ENCODE measurements at places on chromosomes 7 and 10.

- no peak for DNase-seq
Observed at GRCh38 chr7:117205873-117206272, 117.0 kb downstream of the WNT2 start.

DNA sequence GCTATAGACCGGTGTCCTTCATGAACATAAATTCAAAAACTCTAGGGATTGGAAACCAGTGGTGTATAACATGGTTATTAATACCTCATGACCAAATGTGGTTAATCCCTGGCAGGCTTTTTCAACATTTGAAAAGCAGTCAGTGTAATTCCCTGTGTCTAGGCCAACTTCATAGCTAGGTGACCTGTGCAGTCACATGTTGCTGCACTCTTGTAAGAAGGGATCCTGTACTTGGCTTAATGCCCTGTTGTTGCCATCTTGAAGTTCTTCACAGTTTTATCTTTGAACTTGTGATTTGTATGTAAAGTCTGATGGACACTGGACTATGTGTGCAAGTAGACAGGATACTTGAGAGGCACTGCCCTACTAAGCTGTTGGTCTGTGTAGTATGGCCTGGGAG is 39.7 kb downstream of the ZNF33A start:
- no peak for DNase-seq

- no peak for DNase-seq
Observed at GRCh38 chr7:66970310-66970709, 25.1 kb downstream of the SBDS start.

DNA sequence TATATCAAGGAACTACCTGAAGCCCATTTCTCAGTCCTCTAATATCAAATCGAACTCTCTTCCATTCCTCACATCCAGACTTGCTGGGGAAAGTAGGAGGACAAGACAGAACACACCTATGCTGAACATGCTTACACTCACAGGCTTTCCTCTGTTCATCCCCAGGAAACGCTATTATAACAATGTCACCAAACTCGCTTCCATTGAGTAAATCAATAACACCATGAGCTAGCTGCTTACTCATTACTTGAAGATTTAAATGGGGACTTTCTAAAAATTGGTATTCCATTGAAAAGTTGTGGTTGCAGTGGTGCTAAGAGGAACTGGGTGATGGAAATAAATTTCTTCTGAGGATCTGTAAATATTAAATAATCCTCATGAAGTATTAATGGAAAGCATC is 88.8 kb downstream of the SLC25A13 start:
- no peak for DNase-seq

DNA sequence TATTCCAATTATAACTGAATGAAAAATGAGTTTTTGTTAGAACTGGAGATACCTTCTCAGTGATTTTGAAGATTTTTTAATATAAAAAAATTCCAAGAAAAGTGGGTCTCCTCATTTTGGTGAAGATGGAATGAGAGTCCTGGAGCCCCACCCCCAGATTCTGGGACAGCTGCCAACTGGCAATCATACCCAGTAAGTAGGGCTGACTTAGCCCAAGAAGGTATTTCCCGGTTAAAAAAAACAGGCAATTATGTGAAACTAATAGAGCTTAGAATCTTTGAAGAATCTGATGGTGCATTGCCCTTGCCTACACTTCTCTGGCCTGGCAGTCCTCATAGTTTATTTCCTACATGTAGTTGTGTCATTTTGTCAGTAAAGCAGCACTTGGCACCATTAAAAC is 52.8 kb upstream of the VWDE start:
- no peak for DNase-seq

- no peak for DNase-seq
Observed at GRCh38 chr10:121330563-121330962, 267.7 kb downstream of the FGFR2 start.

- DNase-seq = no peak
Observed at GRCh38 chr7:103685646-103686045, 239.6 kb upstream of the SLC26A5 start.

DNA sequence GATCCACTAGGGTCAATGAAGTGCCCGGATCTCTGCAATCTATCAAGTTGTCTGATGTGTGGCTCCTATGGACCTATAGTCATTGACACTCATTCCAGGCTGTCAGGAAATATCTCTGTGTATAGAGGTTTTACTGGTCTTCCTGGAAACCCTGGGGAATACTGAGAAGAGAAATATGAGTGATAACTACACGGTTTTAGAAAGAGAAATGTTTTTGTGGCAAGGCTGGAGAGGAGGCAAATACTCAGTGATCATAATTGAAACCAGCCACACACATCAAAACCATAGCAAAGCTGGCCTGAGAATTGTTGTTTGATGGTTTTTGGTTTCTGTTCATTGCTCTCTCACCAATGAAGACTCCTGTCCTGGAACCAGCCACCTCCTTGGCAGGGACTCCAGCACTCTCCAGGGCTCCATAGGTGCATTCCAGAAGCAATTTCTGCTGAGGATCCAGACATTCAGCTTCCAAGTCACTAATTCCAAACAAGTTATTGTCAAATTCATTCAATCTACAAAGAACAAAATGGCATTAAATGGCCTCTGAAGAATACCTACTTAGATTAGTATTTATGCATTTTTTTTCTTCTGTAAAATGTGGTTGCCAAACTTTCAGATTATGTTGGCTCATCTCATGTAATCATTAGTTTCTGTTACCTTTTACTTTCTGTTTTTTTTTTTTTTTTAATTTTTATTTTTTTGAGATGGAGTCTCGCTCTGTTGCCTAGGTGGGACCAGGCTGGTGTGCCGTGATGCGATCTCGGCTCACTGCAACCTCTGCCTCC is 108.6 kb upstream of the ABI1 start:
- no peak for DNase-seq

DNA sequence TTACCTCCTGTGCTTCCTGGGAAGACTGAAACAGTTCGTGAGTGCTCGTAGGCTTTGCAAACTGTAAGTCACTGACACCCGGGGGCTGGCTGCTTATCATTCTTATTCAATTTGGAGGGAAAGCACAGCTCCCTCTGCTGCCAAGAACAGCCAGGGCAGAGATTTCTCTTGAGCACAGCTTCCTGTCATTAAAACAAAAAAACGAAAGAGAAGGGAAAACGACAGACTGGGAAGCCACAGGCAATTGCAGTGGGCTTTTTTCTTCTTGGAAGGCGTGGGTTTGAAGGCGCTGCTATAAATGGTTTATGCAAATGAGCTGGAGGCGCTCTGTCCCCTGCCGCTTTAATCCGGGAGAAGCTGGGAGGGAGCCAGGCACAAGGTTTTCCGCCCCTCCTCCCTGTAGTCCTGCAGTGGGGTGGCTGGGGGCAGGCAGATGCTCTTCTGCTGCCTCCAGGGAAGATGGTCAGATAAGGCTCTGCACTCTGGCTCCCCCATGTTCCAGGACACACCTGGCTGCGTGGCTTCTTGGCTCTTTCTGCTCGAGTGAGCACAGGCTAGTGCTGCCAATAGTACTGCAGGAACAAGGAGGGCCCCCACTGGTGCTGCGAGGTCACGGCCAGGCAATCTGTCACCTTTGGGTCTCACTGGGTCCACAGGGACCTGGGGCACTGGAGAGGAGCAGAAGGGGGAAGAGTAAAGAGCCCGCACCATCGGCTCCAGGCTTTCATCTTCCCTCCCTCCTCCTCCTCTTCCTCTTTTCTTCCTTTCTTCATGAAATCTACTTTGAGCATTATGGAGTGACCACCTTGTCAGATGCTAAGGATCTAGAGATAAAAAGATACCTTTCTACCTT is 49.5 kb downstream of the NEURL1 start:
- no peak for DNase-seq

DNA sequence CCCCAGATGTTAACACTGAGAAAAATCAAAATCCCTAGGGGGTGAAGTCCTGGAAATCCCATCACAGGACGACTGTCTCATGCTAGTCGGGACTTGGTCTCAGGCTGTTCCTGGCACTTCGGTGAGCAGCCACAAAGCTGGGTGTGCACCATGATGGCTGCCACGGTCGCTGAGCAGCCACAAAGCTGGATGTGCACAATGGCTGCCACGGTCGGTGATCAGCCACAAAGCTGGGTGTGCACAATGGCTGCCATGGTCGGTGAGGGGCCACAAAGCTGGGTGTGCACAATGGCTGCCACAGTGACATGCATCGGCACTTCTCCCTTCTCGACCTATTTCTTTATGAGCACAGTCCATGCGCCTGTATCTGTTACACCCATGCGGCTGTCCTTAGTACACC is 505.1 kb downstream of the TCERG1L start:
- DNase-seq = no peak

DNA sequence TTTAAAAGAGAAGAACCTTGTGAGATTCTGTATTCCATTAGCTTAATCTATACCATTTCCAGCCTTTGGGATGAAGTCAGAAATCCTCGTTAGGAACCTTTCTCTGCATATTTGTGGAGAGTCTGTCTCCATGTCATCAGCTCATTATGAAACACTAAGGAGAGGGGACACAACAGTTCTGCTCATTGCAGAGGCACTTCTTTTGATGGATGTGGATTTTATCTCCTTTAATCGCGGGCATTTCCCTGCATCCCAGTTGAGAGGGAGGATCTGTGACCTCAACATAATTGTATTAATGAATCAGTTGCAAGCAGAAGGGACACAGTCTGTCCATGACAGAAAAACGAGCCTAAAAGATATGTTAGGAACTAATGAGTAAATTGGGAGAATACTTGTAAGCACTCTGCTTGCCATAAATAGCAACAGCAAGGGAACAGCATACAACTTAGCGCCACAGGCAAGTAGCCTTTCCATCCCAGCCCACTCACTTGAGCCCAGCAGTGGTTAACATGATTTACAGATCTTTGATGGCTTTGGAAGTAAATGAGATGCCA is 37.9 kb downstream of the SORCS1 start:
- no peak for DNase-seq

DNA sequence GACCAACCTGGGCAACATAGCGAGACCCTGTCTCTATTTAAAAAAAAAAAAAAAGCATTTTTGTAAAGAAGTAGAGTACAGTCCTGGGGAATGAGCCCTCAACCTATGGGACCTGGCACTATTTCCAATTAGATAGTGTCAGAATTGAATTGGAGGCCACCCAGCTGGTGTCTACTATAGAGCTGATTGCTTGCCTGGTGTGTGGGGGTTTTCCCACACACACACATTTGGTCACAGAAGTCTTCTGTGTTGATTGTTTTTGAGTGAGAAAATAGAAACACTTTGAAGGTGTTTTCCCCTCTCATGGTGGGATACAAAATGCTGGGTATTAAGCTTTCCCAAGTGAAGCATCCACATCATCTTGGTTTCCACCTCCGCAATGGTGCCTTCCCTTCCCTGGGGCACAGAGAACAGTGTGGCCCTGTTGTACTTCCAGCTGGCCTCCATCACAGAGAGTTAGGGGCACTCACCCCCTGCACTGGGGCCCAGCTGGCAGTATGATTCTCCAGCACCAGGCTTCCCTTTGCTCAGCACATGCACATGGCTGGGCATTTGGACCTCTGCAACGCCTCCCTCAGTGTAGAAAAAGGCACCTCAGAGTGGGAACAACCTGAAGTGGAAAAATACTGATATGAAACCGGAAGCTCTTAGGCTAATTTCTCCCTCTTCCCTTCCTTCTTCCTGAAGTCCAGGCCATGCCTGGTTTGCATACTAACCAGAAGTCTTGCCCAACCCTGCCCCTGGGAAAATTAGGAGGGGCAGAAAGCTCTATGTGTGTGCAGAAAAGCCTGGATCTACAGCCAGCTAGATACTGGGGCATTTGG is 10.7 kb upstream of the NFKB2 start:
- no peak for DNase-seq

DNA sequence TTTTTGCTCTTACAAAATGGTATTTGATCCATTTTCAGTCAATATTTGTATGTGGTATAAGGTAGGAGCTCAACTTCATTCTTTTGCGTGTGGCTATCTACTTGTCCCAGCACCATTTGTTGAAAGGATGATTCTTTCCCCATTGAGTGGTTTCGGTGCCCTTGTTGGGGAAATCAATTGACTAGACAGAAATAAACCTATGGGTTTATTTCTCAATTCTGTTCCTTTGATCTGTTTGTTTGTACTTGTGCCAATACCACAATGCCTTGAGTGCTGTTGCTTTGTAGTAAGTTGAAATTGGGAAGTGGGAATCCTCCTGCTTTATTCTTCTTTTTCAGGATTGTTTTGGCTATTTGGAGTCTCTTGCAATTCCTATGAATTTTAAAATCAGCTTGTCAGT is 41.0 kb downstream of the SNX10 start:
- DNase-seq = no peak
